ENCODE measurements at places on chromosomes 12 and 14.
A peak's percentile ranks its signal among the peaks of the same experiment; 100 is the strongest.

DNA sequence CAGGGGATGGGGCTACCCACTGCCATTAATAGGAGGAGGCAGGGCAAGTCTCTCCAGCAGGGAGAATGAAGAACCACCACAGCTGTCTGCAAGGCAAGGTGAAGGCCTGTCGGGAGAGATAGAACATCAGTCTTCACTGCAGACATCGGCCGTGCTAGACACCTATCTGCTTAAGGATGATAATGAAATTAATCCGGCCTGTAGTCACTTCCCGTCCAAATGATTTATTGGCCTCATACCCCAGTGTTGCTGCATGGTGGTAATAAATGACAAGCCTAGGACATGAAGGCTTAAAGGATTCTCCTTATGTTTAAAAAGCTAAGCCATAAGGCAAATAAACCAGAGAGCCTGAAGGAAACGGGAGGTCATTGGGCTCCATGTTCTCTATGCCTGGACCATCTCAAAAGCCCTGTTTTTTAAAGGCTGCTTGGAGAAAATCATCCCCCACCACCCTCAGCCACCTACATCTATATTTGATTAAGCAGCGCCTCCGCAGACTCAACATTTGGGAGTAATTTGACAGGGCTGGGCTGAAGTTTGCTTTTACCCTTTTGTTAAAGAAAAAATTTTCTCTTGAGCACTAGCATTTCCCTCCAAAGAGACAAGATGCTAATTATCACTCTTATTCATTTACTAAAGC, 137.7 kb downstream of the PLXNC1 start:
- DNase-seq: no peak

DNA sequence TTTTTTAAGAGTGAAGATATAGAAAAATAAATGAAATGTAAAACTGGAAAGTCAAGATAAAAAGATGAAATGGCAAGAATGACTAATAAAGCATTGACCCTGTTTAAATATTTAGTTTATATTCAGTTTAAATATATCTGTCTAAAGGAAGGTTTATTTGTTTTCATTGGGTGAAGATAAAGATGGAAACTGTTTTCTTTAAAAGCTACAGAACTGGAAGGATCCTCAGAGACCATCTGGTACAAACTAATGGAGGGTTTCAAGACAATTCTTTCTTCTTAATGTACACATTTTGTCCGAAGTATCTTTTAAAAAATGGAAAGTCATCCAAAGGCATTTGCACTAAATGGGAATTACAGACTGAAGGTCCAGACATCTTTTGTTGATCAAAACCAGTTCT, 142.6 kb downstream of the EPS8 start:
- no peak for DNase-seq

DNA sequence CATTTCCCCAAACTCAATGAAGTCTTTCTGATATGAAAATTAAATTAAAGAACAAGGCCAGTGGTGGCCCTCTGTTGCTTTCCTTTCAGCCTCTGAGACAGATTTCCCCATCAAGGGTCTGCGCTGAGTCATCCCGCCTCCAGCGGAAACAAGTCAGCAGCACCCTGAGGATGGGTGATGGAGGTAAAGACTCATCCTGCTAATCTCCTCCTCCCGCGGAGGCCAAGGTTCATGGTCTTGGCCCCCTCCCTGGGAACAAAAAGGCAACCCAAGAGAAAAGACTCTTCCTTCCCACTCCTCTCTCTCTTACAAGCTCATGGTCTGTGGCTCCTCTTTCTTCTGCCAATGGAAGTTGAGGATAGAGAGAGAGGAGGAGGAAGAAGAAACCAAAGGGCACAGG, 9.0 kb upstream of the NUMB start:
- DNase-seq: peak; percentile 36

DNA sequence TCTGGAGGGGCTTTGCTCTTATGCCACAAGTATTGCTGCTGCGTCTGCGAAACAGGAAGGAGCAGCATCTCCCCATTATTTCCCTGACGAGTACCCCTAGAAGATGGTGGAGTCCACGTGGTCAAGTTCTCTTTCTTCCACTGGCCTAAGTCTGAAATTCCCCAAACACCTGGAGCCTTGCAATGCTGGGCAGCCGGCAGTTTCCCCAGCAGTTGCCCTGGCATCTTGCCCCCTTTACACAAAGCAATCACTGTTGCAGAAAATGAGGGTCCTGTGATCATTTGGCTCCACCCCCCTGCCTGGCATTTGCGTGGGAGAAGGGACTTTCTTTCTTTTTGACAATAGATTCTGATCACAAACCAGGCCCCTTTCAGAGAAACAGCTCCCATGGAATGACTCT, 56.9 kb downstream of the FOS start:
- no peak for DNase-seq

All from T1000 (cell line).